ENCODE measurements at places on chromosomes 4 and X.

GRCh38 chrX:131827935-131828334, 195.2 kb upstream of the STK26 start:
- DNase-seq: no peak

DNA sequence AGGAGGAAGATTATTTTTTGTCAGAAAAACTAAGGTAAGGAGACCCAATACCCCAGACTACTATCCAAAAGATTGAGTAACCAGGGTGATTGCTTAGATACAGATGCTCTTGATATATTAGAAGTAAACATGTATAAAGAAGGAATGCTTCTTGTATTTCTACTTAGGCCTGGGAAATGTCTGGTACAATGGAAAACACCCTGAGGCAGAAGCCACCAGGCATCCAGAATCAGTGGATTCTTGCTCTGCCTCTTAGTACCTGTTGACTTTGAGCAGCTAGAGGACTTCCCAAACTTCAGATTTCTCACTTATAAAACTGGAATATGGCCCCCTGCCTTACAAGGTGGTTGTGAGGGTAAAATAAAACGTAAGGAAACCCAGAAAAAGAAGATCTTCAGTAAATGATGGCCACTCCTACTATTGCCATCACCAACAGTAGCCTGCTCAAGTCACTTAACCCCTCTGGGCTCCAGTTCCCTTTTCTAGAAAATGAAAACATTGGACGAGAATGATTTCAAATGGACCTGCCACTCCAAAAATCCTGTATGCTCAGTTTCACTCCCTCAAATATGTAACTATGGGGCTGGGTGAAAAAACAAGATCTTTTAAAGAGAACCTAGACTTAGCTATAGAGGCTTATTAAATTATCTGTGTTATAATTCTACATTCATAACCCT, 56.6 kb downstream of the AMELX start:
- DNase-seq: no peak

- peak; percentile 17 for DNase-seq
Measured at GRCh38 chrX:120380699-120381098, 18.8 kb downstream of the ATP1B4 start.

DNA sequence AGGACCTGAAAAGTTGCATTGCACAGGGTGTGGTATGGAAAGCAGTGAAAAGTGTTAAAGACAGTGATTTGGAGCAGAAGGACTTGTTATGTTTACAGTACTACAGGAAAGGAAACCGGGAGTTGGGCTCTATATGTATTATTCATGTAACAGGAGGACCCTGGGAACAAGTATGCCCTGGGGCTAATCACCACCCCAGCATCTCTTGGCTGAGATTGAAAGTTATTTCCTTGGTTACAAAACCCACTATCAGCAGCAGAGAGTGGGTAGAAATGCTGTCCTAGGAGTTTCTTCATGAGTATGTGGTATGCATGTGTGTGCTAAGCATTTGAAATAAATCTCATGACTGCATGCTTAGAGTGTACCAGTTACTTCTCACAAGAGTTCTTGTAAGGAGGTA, 46.9 kb downstream of the STK32B start:
- DNase-seq: no peak

DNA sequence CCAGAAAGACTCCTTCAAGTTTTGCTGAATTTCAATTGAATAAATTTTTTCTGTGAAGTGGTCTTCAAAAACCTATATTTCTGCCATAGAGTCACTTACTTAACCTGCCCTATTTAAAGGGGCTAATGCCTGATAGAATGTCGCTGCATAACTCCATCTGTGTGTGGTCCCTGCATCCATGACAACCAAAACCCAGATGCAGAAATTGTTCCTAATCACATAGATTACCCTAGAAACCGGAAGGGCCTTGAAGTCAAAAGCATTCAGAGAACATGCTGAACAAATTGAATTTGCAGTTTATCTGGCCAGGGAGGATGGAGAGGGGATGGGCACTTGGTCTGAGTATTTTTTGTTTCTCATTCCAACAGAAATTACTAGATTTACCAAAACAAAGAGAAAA, 1.5 kb upstream of the PARM1 start:
- no peak for DNase-seq

GRCh38 chrX:154046031-154046781, 26.5 kb upstream of the IRAK1 start:
- peak; percentile 67 for DNase-seq

- no peak for DNase-seq
Measured at GRCh38 chrX:136227074-136227473, 24.1 kb downstream of the MAP7D3 start.
